ENCODE measurements at places on chromosomes 4 and X. TPM values are rescaled to one million over a fixed set of nuclear protein-coding genes. Genes with fewer than 3 reads are reported as not detected.

Gene SETD7
- 90.5 TPM for total RNA-seq

Gene UCP1
- total RNA-seq, result not detected

Gene UGT2B17
- total RNA-seq, result not detected

Gene XAGE2
- total RNA-seq, result not detected

Gene CYTL1
- 1.5 TPM for total RNA-seq

Gene PRKG2
- total RNA-seq, result 0.05 TPM

Gene HHIP
- total RNA-seq, result 0.59 TPM

Gene MAP7D3
- 15.7 TPM for total RNA-seq

Gene AMTN
- total RNA-seq, result not detected

Gene MAGEB2
- total RNA-seq, result not detected

Gene GPRIN3
- 0.30 TPM for total RNA-seq

Gene TRAM1L1
- 3.3 TPM for total RNA-seq

Gene UNC5C
- not detected for total RNA-seq

Gene ACE2
- total RNA-seq, result not detected
